ENCODE measurements at places on chromosomes 11 and 22.

- no peak for DNase-seq
Observed at GRCh38 chr11:20088397-20089225, 71.7 kb downstream of the DBX1 start.

- DNase-seq = no peak
Observed at GRCh38 chr11:64130618-64131017, 35.3 kb downstream of the MACROD1 start.

- no peak for DNase-seq
Observed at GRCh38 chr22:28791841-28792490, 8.4 kb downstream of the XBP1 start.

DNA sequence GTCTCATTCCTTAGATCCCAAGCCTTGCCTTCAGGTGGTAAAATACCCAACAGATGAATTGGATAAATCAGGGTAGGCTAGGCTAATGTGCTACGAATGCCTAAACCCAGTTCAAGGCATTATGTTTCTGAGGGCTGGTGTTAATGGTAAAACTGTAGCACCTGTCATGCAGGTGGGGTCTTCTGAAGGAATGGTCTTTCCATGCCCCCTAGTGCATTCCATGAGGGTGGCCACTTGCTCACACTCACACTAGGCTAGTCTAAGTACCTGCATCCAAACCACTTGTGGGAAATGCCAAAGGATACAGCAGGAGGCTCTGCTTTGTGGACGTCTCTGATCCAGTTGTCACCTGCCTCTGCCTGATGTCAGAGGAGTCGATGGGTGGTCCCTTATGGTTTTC, 24.2 kb upstream of the UCP3 start:
- no peak for DNase-seq

GRCh38 chr11:64767344-64768299, 7.8 kb upstream of the PYGM start:
- DNase-seq = peak; percentile 66

DNA sequence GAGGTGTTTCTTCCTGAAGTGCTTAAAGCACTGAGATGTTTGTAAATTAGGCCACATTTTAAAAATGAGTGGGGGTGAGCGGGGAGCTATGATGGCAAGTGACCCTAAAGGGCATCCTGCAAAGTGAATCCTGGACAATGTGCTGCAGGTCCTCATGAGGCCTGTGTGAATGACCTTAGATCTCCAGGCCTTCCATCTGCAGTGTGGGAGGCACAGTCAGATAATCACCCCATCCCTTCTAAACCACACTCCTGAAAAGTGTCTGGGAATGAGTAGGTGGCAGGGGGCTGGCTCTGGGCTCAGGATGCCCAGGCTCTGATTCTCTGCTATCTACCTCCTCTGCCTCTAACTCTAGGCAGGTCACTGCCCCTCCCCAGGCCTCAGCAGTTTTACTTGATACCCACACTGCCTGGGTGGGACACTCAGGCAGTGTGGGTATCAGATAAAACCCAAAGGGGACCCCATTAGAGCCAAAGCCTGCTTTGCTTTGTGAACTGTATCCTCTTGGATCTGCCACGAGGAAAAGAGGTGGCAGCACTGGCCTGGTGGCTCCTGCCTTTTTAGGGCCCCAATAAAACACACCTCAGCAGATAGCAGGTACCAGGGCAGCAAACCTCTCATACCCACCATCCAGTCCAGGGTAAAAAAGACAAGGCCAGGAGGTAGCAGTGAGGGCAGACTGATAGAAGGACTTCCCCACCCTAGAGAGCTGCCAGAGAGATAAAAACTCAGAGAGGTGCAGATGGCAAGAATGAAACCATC, 10.5 kb downstream of the STARD10 start:
- no peak for DNase-seq

GRCh38 chr11:64090806-64091516, 55.2 kb downstream of the FLRT1 start:
- DNase-seq = no peak

DNA sequence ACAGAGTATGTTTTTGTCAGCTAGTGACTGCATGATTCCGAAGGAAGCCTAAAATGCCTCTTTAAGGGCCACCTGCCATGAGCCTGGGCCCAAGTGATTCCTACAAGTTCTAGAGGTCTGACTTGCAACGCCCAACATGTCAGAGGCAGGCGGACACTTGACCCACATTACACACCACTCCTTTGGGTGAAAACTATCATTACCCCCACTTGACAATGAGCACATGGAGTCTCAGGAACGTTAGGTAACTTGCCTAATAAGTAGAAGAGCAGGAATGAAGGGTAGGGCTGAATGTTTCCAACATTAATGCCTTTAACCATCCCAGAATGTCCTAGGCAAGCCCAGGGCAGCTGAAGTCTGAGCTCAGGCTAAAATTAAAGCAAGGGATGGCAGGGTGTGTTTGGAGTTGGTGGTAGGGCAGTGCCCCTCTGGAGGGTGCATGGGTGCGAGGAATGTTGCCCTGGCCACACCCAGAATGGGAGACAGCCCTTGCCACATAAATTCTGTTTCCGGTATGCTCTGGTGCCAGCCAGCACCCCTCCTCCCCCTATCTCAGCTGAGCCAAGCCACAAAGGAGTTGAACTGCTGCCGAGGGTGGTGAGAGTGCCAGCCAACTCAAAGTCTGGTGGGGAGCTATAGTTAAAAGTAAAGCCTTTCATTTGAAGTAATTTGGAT, 2.5 kb downstream of the PLAAT2 start:
- no peak for DNase-seq

- no peak for DNase-seq
Observed at GRCh38 chr22:25202290-25202921, 2.7 kb downstream of the CRYBB3 start.

DNA sequence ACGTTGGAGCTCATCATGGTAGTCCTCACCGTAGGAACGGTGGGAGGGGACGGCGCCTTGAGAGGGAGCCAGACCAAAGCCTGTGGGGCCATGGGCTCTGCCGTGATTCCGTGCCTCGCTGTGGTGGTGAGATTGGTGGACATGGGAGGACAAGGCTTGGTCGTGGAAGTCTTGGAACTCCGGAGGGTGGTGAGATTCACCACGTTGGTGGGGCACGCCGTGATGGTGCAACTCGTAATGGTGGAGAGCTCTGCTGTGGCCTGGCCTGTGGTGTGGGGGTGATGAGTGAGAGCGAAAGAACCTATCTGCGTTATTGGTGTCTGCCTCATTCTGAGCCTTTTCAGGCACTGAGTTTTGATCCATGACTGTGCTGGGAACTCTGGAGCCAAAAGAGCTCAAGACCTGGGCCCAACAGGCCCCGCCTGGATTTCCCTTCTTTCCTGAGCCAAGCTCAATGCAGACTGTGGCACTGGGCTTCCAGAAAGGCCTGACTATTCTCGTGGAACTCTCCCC, at the start of gene CATSPER1:
Gene CATSPER1 (minus strand): TSS at position 463 of the 513 bp plus-strand sequence. CDS start 100 bp downstream, at position 363.
- no peak for DNase-seq

DNA sequence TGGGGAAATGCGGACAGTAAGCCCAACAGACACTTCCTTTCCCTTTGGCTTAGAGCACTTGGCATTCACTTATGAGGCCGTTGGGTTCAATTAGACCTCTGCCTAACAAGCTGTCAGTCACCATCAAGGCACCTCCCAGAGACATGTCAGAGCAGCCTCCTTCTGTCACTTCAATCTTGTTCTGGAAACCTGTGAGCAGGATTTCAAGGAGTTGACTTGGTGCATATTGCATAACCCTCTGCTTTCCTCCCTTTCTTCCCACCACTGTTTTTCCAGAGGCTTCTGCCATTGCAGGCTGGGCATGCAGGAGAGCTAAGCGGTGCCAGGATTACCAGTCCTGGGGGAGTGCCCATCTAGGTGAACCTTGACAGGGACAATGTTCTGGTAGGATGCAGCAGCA, 484.2 kb upstream of the LRRC4C start:
- DNase-seq = no peak

DNA sequence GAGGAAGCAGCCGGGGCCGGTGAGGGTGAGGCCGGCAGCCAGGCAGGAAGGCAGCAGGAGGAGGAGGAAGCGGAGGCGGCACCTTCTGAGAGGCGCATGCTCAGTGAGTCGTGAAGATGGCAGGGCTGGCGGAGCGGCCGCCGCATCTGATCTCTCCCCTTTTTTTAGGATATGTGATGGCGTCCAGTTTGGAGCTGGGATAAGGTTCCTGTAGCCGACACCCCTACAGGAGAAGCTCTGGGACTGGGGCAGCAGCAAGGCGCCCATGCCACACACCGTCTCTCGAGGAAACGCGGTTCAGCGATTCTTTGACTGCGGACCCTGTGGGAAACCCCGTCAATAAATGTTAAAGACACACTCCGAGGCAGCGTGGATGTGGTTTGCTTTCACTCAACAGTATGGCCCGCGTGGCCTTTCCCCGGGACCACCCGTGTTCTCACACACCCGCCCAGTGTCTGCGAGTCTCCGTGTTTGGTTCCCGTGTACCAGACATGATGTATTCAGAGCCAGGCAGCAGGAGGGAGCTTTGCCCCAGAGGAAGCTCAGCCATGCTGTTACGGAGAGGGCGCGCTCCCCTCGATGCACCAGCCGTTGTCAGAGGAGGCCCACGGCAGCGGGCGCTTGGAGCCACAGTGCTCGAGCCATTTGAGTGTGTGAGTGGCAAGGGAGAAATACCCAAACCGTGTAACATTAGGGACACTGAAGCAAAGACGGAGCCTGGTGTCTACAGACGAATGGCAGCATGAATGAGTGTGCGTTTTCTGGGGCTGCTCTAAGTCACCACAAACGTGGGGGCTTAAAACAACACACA, 27.7 kb upstream of the PARVB start:
- DNase-seq = peak; percentile 25

DNA sequence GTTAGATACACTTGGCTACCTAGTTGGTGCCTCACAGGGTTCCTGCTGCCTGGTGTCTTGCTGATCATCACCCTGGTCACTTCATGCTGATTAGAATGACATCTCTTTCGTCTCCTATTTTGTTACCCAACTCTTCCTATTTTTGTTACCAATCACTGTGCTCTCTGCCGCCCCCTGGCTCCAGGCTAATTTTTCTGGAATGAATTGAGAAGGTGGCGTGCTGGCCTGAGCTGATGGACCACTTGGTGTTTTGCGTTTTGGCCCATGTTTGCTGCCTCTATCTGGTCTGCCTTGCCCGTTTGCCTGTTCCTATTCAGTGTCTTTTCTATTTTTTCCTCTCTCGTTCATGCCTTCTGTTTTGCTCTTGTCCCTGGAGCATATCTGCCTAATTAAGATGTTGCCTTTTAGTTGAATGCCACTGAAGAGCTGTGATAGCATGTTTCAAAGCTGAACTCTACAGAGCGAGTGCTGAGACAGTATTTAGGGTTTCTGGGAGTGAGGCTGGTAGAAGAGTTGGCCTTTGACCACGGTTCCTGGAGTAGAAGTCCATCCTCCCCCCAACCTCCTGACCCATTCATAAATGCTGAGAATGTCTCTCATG, 5.9 kb upstream of the ATF4 start:
- no peak for DNase-seq

GRCh38 chr22:46649141-46650077, 29.2 kb downstream of the GRAMD4 start:
- no peak for DNase-seq

DNA sequence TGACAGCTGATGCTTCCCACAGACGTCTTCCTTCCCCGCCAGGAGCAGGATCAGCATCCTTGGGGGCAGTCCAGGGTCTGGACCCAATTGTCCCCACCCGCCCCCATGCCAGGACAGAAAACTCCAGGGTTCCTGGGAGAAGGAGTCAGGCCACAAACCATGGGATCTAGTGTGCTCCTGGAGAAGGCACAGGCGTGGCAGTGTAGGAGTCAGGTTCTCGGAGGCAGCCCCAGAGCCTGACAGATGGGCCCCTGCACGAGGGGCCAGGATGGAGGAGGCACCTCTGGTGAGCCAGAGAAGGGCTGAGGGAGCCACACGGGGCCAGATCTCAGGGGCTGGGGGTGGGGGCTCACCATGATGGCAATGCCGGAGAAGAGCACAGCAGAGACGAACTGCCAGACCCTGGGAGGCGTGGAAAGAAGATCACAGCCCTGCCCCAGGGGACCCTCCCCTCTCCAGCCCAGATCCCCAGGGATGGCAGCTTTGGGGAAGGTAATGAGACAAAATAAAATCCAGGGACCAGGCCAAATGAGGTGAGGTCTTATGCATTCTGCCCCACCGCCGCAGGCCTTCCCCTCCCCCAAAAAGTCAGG, 13.6 kb downstream of the TP53I11 start:
- DNase-seq = no peak

- DNase-seq = no peak
Observed at GRCh38 chr22:37998543-37998942, 14.2 kb upstream of the SOX10 start.

DNA sequence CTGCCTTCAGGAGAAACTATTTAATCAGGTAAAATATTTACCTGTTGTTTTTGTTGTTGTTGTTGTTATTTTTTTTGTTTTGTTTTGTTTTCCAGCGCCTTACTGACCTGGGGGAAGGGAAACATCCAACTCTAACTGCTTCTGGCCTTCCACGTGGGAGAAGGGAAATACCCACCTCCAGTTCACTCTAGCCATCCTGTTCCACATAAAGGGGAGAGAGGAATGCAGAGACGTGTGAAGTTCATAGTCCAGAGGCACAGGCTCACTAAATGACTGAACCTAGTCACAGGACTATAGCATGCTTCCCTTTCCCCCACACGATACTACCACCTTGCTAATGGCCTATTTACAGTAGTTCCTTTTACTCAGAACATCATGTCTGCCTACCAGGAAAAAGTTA, 72.4 kb upstream of the VSTM5 start:
- no peak for DNase-seq

DNA sequence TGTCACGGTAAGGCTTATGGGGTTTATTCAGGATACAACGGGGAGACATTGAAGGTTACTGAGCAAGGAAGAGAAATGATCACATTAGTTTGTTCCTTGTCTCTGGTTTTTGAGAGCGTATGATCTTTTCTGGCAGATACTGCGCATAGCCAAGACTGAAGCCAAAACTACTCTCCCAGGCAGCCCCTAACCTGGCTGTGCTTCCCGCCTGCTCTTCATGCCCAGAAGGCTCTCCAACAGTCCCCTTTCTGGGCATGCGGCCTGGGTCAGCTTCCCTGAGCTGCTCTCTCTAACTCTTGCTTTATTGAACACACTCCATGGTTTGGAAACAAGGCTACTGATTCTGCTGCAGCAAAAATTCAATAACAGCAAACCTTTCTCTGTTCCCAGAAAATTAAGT, 306.6 kb downstream of the BUD13 start:
- DNase-seq = no peak

DNA sequence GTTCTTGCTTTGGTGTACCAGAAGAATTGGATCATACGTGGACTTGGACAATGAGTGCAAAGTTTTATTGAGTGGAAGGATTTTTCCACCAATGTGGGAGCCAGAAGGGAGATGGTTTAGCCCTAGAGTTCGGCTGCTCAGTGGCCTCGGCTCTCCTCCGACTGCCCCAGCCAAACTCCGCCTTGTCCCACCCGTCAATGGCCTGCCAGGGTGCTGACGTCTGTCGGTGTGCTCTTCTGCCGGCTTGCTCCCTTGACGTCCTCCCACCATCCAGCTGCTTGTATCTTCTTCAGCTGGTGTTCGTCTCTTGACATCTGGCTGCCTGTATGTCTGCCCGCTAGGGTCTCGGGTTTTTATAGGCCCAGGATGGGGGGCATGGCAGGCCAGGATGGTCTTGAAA, 154.8 kb downstream of the APOL5 start:
- no peak for DNase-seq

- no peak for DNase-seq
Observed at GRCh38 chr11:20157728-20158127, 2.5 kb downstream of the DBX1 start.
